Airway epithelial cell (primary cell): ENCODE measurements at places on chromosomes 2 and 18. TPM values are rescaled to one million over a fixed set of nuclear protein-coding genes. Genes with fewer than 3 reads are reported as not detected.

MOCOS gene
- total RNA-seq = 1.2 and 2.9 TPM in 2 replicates

WDFY1 gene
- total RNA-seq = 37.0 and 54.9 TPM in 2 replicates

MARCHF7 gene
- 66.9 and 71.3 TPM in 2 replicates for total RNA-seq

GALNT3 gene
- 46.2 and 56.4 TPM in 2 replicates for total RNA-seq

BCL11A gene
- total RNA-seq = 9.3 and 10.8 TPM in 2 replicates

ANTXR1 gene
- total RNA-seq = 8.5 and 11.4 TPM in 2 replicates

CAPN14 gene
- 2.9 and 4.0 TPM in 2 replicates for total RNA-seq

RBM43 gene
- total RNA-seq = 1.7 and 2.0 TPM in 2 replicates

CCDC138 gene
- total RNA-seq = 4.0 and 6.3 TPM in 2 replicates

ACTR1B gene
- total RNA-seq = 25.7 and 35.3 TPM in 2 replicates

SH2D6 gene
- not detected in 2 replicates for total RNA-seq

FOXD4L1 gene
- total RNA-seq = 0.05 TPM in 1 of 2 replicates, not detected in the other

UNC80 gene
- 0.14 TPM in 1 of 2 replicates, not detected in the other for total RNA-seq

DSG1 gene
- 46.9 and 48.9 TPM in 2 replicates for total RNA-seq

MC2R gene
- not detected in 2 replicates for total RNA-seq

RAB17 gene
- 0.85 and 4.7 TPM in 2 replicates for total RNA-seq

SERPINB4 gene
- total RNA-seq = 4.0 and 5.0 TPM in 2 replicates

UGT1A8 gene
- total RNA-seq = 0.37 and 0.56 TPM in 2 replicates

SLC25A12 gene
- 9.8 and 12.1 TPM in 2 replicates for total RNA-seq

NETO1 gene
- total RNA-seq = 0.14 TPM in 1 of 2 replicates, not detected in the other

ZBTB14 gene
- 5.8 and 6.3 TPM in 2 replicates for total RNA-seq
